ENCODE measurements at places on chromosomes 3 and 15.

DNA sequence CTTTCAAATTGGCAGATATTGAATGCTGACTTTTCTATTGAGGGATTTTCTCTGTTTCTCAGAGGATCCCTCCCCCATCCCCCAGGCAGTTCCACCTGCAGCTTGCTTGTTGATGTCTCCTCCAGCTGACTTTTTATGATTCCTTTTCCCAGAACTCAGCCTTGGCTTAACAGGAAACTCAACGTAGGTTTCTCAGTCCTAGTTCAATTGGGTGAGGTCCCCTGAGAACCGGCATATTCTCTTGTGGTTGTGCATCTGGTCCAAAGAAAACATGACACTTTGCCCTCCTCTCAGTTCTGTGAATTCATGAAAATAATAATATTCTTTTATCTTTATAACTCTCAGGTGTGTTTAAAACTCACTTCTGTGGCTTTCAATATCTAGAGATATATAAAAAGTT, 1222.1 kb downstream of the OTOL1 start:
- peak; percentile 92 for DNase-seq

DNA sequence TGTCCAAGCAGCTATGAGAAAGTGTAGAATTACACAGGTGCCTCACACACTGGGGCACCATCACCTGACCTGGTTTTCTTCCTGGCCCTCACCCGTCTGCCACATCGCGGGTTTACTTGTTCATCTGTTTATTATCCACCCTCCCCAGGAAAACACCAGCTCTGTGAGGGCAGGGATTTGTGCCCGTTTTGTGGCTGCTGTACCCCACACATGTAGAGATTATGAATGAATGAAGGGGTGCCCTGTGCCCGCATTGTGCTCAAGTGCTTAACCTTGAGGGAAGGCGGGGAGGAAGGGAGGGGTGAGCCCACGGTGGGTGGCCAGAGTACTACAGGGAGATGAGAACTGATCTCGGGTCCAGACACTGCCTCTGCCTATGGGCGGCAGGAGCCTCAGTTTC, 108.4 kb downstream of the WNT7A start:
- DNase-seq, result no peak

- DNase-seq, result no peak
Measured at GRCh38 chr15:57761562-57761961, 55.0 kb downstream of the POLR2M start.

DNA sequence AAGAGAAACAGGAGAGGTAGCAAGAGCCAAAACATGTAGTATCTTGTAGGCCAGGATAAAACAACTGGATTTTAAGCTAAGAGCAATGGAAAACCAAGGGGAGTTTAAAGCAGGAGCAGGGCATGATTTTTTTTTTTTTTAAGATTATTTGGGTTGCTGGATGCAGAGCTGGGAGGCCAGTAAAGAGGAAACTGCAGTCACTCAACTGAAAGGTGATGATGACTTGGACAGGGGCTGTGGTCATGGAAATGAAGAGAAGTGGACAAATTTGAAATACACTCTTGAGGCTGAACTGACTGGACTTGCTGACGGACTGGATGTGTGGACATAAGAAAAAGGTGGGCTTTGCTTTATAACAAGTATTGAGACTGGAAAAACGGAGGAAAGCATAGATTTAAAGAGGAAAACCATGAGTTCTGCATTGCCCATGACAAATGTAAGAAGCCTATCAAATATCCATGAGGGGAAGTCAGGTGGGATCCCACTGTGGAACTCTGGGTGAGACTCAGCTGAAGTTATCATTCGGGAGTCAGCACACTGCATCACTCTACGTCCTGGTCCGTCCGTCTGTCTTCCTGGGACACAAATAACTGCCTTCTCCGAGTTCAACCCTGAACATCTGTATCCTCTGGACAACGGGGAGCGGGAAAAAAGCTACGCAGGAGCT, 688 bp downstream of the XPC start:
- no peak for DNase-seq

GRCh38 chr15:66879531-66880368, 177.7 kb downstream of the SMAD6 start:
- no peak for DNase-seq

DNA sequence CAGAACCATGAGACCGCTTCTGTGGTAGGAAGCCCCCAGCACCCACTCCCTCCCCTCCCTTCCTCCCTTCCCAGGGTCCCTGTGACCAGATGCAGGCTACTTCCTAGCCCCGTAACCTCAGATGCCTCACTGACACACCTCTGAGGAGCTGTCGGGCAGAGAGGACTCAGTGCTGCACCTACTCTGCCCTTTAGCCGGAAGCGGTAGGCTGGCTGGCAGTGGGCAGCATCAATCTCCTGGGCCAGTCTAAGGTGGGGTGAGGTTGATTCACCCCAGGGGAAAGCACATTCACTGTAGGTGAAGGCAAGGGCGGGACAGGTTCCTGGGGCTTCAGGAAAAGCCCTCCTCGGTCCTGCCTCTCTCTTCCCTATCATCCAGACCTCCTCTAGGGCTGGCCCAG, 19.1 kb downstream of the CSRNP1 start:
- DNase-seq, result no peak

- no peak for DNase-seq
Measured at GRCh38 chr3:112874725-112875124, 28.1 kb upstream of the CD200R1L start.

- DNase-seq, result no peak
Measured at GRCh38 chr15:48996276-48996675, 32.6 kb upstream of the SHC4 start.

DNA sequence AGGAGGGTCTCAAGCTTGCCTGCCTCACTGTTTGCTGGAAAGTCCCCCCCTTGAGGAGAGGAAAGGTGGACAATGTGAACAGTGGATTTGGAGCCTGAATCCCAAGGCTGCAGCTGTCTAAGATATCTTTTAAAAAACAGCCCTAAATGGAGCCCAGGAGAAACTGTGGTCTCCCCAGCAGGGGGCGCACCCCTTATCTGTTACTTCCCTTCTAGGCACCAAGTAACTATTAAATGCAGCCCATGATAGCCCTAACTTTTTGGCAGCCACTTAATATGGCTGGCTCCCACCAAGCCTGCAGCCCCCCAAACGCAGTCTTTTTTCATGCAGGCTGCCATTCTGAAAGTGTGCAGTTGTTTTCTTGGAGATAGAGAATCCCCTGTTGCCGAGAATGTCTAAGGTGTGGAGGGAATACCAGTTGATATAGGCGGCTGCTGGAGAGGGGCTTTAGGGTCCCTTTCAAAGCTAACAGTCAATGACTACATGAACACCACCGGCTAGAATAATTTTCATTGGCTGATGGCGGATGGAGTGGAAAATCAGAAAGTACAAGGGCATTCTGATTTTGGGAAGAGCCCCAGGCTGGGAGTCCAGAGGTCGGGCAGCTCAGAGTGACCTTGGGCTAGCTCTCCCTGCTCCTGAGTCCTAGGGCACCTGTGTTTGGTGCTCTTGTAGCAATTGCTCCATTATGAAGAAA, 1.3 kb downstream of the RHCG start:
- no peak for DNase-seq

DNA sequence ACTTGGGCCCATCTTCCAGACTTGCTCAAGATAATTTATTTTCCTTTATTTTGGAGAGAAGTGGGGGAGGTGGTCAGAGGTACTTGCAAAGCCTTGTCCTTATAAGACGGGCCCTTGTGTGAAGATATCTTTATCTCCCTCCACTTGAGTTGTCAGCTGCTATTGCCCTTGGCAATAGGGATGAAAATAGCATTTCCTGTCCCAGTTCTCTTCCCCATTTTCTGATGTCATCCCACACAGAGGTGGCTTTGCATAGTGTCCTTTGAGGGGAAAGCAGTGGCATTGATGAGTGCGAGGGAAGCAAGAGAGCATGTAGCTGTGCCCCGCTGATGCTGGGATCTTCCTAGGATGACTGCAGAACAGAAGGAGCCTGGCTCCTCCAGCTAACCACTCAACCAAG, 41.9 kb upstream of the TUBGCP5 start:
- no peak for DNase-seq
